Mammary epithelial cell (primary cell): ENCODE measurements at places on chromosomes 12 and 14. TPM values are rescaled to one million over a fixed set of nuclear protein-coding genes. Genes with fewer than 3 reads are reported as not detected.

RD3L gene
- not detected for polyA plus RNA-seq

INSM2 gene
- polyA plus RNA-seq: not detected

GRCh38 chr14:96303981-96304380, 48.0 kb downstream of the BDKRB1 start:
- DNase-seq: no peak

GRCh38 chr12:79997096-79997791, 62.3 kb upstream of the PPP1R12A start:
- no peak for DNase-seq

GRCh38 chr12:6533653-6533922, 729 bp upstream of the GAPDH start:
- no peak for DNase-seq

- DNase-seq: no peak
Measured at GRCh38 chr14:37411079-37411735, 183.8 kb downstream of the FOXA1 start.

- DNase-seq: no peak
Measured at GRCh38 chr14:55731311-55731872, 151.4 kb downstream of the KTN1 start.

RASAL1 gene
- 0.10 TPM for polyA plus RNA-seq

POU6F1 gene
- polyA plus RNA-seq: 0.32 TPM

- no peak for DNase-seq
Measured at GRCh38 chr14:62759796-62760195, 285.5 kb downstream of the KCNH5 start.

DNA sequence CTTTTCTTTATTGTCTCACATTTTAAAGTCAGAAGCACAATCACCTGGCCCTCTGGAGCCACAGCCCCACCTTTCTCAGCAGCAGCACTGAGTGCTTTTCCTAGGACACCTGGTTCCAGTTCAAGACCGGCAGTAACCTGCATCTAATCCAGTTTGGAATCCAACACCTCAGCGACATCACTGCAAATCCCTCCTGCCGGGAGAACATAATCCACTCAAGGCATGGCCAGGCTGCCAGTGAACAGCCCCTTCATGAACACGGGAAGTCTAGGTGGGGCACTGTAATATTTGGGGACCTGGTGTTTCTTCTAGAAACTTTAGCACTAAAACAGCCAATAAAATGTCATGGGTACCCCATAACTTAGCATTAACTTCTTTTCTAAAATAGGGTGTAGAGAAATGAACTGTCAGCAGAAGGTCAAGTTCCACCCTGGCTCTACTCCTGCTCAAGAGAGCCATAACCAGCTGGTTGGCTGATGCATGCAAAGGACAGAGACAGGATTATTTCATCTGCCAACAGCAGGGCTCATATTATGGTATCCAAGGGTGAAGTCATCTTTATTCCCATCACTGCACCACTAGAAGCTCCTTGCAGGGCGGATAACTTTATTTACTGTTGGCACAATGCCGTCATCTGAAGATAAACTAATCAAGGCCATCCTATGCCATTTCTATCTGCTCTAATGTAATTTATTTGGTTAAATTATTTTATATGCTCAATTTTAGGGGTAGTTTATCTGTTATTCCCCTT, 76.7 kb downstream of the TTC7B start:
- no peak for DNase-seq

GRCh38 chr14:104784218-104784568, 11.4 kb downstream of the AKT1 start:
- no peak for DNase-seq

- DNase-seq: no peak
Measured at GRCh38 chr12:115763982-115764621, 513.4 kb downstream of the MED13L start.

DNA sequence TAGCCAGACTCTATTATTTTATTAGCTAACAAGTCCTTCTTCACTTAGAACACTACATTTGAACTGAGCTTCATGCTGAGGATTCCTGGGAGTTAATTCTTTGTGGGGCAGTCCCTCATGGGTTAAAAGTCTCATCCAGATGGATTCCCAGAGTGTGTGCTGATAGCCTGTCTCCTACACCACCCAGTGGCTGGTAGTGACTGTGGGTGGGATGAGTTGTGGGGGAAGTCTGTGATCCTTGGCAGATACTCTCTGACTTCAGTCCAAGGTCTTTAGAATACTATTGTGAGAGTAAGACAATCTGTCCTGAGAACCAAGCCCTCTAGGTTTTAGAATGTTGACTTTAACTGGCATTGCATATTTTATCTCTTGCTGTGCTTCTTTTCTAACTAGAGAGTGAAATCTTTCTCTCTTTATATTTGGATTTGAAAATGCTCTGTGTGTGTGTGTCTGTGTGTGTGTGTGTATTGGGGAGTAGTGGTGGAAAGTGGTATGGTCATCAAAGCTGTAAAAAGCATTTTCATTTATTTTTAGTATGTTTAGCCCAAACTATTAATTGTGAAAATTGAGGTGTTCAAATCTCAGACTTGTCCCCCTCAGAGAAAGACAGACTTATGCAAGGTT, 37.3 kb downstream of the AKAP6 start:
- DNase-seq: no peak

ETFBKMT gene
- polyA plus RNA-seq: 0.74 TPM

DNA sequence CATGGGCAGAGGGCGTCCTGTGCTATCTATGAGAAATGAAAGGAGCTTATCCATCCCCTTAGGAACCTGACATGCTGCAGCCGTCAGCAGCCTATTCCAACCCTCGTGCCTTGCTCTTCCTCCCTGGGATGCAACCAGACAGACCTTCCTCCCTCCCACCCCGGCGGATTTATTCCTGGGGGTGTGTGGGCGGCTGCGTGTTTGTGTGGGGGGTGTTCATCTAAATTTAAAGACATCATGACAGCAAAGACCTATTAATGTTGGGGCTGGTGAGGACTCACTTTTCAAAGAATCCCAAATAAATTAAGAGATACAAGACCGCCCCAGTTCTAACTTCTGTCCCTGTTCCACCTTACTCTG, 52.0 kb downstream of the WSCD2 start:
- DNase-seq: no peak

GPR65 gene
- not detected for polyA plus RNA-seq

- DNase-seq: peak; percentile 58
Measured at GRCh38 chr14:25050269-25051150, 563 bp upstream of the STXBP6 start.

- peak; percentile 55 for DNase-seq
Measured at GRCh38 chr14:44961151-44961553, 595 bp downstream of the KLHL28 start.

- no peak for DNase-seq
Measured at GRCh38 chr12:67780580-67781084, 132.1 kb downstream of the DYRK2 start.

DNA sequence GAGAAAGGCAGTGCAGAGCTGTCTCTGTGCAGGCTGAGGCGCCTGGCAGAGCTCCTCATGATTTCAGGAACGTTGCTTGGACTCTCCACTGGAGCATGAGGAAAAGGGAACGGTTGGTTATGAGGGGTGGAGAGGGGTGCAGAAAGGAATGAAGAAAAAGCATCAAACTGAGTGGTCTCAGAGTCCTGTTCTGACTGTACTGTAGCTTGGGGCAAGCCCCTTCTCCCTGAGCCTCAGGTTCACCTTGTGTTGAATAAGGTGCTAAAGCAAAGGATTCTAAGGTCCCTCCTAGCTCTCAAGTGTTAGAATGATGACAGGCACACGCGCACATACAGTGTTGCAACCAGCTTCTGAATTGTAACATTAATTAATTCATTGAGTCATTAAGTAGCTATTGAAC, 125.2 kb upstream of the PARP11 start:
- no peak for DNase-seq

- no peak for DNase-seq
Measured at GRCh38 chr14:70047598-70048312, 141.0 kb downstream of the SLC8A3 start.

DNA sequence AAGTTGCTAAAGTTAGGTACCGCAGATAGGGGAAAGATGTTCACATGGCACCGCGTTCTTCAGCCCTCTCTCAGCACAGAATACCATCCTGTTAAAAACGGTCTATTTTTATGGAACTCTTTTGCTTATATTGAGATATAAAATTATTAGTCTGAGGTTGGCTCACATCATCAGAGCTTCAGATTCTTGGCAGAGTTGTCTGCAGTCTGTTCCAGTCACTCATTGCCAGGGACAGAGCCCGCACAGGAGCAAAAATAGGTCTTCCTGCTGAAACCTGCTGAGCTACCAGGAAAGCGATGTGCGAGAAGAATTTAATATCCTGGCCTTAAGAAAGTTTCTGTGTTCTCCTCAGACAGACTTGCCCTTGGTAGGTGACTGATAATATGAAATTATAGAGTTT, 249.8 kb downstream of the VRK1 start:
- no peak for DNase-seq

- no peak for DNase-seq
Measured at GRCh38 chr12:75923964-75924666, 107.5 kb downstream of the PHLDA1 start.

- DNase-seq: no peak
Measured at GRCh38 chr14:21169573-21169972, 13.7 kb upstream of the OR5AU1 start.

GRCh38 chr12:32402946-32403345, 3.6 kb downstream of the FGD4 start:
- no peak for DNase-seq

- no peak for DNase-seq
Measured at GRCh38 chr14:27049701-27050100, 451.9 kb upstream of the NOVA1 start.

DNA sequence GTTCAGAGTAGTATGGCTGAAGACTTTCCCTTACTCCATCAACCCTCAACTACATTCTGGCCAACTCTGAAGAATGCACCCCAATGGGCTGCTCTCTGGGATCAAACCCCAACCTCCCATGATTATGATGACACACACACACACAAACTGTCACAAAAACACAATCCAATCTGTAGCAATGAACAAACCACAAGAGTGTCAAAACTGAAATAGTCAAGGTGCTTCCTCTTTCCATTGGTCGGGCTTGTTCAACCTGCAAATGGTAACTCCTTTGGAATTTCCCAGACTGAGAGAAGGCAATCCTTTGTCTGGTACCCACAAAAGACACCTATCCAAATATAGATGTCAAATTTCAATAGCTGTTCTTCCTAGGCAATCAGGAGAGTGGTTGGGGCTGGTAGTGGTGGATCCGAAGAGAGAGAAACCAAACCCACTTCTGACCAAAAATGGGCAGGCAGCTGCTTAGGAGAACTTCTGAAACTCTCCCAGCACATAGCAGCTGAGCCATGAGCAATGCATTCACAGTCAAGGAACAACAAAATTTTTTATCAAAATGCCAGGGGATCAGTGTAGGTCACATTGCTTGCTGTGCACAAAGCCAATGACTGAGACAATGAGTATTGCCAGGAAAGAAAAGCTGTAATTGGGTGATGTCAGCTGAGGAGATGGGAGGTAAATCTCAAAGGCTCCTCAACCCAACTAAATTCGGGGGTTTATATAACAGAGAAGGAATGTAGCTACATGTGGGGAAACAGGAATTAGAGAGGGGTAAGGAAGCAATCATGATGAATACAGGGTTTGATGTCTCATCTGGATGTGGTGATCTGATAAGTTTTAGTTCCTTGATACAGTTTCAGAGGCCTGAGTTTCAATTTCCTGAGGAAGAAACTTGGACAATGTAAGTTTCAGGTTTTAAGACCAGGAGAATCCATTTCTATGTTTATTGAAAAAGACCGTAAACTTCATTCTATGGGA, 191.4 kb downstream of the KITLG start:
- DNase-seq: peak; percentile 46

LRP10 gene
- polyA plus RNA-seq: 110 TPM

GRCh38 chr14:103209054-103209453, 85.8 kb downstream of the TNFAIP2 start:
- DNase-seq: no peak

CELA1 gene
- polyA plus RNA-seq: not detected

HOXC10 gene
- 0.83 TPM for polyA plus RNA-seq

GRCh38 chr12:123129621-123130020, 21.3 kb downstream of the PITPNM2 start:
- DNase-seq: no peak

DNA sequence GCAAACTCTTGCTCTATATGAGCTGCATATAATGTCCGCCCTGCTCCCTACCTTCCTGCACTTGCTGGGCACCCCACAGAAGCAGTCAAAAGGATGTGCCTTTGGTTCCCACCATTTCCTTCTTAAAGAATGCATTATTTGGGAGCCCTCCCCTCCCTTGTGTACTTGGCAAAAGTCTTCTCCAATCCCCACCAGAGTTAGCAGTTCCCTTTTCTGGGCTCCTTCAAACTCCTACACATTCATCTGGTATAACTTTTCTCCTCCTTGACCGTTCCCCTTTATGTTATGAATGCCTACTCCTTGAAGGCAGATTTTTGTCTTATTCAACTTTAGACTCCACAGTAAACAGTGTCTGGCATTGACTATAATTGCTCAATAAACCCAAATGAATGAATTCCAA, 27.8 kb downstream of the AREL1 start:
- DNase-seq: no peak

- DNase-seq: peak; percentile 93
Measured at GRCh38 chr14:69657950-69658355, 46.6 kb downstream of the SUSD6 start.

DNA sequence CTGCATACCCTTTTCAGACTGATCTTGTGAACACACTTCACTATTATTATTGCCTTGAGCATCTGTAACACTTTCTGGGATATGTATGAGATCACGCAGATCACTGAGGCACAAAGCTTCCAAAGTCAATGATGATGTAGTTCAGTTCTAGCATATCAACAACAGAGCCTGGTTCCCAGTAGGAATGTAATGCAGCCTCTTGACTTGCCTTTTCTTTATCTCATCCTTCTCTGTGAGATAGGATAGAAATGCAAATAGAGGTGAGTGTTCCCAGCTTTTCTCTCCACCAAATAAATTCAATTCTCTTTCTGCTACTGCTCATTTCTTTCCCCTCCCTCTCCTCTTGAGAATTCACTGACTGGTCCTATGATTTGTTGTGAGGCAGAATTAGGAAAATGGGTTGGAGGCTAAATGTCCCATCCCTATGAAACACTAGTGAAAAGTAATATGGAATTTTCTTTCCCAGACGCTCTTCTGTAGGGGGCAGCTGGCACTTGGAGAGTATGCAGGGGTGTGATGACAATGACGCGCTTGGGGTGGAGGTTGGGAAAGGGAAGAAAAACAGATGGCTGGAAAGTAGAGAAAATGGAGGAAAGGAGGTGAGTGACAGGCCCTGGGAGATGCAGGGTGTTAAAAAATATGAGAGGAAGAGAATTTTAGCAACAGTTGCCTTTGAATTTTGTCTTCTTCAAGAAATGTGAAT, 96.0 kb upstream of the TMTC1 start:
- no peak for DNase-seq

DNA sequence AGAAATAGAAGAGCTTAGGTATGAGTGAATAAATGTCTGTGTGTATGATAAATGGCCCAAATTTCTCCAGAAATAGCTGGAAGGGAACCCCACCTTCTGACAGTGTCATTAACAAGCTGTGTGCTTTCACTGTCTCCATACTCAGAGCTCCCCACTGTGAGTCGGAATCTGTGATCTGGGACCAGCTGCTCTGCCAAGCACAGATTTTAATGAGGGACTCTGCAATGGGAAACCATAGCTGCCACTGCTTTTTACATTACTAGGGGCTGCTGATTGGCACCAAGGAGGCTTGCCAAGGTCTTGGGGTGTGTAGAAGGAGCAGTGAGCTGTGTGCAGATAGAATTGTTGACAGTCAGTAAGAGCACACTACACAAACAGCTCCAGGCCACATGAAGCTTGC, 244.2 kb upstream of the CCDC196 start:
- no peak for DNase-seq
